ENCODE measurements at places on chromosomes 3 and 15.
A peak's percentile ranks its signal among the peaks of the same experiment; 100 is the strongest.

DNA sequence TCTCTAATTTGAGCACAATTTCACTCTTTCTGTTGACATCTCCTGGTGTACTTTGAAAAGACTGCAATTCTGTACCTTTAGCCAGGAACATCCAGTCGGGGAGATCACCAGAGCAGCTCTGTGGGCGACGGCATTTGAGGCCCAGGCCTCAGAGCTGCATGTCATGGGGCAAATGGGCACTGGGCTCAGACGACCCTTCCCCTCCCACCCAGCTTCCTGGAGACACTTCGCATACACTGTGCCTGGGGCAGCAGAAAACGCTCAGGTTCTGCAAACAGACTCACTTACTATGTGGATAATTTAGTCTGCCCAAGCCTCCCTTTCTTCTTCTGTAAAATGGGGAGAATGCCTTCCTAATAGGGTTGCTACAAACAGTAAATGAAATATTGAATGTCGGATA lies 96.9 kb downstream of the HMG20A start:
- no peak for DNase-seq

- DNase-seq, result no peak
These were observed 1.5 kb upstream of the SPSB4 start for GRCh38 chr3:141049681-141050080.

GRCh38 chr3:5731100-5731499 lies 543.6 kb downstream of the EDEM1 start:
- no peak for DNase-seq

- DNase-seq, result no peak
These were observed 1.3 kb downstream of the SLC28A2 start for GRCh38 chr15:45253330-45253729.

DNA sequence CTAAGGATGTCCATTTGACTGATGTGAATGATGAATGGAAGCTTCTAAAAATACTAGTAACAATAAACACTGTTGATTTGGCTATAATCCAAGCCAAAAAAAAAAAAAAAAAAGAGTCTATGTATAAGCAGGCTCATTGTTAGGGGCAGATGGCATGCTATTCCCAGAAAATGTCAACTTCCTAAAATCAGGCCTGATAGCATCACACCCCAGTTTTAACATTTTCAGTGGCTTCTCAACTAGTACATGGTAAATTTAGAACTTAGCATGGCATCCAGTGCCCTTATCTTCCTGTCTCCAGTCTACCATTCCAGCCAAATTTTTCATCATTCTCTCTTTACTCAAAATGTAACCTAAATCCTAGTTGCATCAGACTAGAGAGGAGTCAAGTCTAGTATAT lies 288.2 kb upstream of the ZNF385D start:
- DNase-seq, result no peak

DNA sequence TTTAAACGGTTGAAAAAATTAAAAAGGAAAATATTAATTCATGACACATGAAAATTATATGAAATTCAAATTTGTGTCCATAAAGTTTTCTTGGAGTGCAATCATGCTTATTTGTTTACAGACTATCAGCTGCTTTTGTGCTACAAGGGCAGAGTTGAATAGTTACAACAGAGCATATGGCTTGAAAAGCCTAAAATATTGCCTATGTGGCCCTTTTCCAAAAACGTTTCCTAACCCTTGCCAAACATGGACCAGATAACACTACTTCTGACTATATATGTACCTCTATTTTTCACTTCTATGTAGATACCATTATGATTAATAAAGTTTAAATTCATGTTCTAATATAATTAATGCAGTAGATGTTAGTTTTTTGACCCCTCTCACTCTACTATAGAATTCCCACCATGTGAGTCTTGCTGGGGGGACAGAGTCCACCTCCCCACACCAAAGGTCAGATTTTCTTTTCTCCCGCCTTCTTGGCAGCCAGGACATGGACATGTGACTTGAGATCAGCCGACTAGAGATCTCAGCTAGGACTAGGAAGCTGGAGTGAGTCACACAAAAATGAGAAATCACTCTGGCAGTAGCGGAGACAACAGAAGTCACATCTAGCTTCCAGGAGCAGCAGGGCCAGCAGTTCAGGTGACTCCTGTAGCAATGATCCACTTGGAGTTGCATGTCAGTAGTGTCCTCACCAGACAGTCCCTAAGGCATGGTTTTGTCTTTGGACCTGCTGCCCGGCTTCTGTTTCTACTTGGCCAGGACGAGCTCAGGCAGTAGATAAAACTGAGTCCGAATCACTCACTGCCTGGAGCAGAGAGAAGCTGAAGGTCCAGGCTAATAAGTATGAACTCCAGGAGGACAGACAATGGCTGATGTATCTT lies 22.4 kb downstream of the CIAO2A start:
- DNase-seq, result no peak

DNA sequence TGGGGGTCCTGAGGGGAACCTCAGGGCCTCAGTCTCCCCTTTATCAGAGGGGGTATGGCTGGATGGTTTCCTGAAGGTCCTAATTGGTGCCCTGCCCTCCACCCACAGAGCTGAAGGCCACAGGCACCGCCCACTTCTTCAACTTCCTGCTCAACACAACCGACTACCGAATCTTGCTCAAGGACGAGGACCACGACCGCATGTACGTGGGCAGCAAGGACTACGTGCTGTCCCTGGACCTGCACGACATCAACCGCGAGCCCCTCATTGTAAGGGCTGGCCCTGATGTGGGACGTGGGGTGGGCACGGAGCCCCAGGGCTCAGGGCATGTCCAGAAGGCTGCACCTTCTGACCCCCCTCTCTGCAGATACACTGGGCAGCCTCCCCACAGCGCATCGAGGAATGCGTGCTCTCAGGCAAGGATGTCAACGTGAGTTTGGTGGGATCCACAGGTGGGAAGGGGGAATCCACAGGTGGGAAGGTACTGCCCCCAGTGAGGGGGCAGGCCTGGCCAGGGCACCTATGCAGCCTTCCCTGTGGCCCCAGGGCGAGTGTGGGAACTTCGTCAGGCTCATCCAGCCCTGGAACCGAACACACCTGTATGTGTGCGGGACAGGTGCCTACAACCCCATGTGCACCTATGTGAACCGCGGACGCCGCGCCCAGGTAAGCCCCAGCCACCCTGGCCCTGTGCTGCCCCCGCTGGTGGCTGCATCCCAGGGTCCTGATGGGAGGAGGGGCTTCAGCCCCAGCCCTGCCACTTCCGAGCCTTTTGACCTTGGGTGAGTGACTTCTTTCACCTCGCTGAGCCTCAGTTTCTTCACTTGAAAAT lies 17.5 kb upstream of the GNAT1 start:
- no peak for DNase-seq

- no peak for DNase-seq
These were observed 292.3 kb upstream of the CADM2 start for GRCh38 chr3:84666468-84666867.

- no peak for DNase-seq
These were observed 53.8 kb downstream of the CDCP1 start for GRCh38 chr3:45092132-45093031.

- DNase-seq, result peak; percentile 61
These were observed 448 bp downstream of the PLXNB1 start for GRCh38 chr3:48429317-48429959.

GRCh38 chr3:154334973-154335420 lies 10.7 kb upstream of the DHX36 start:
- peak; percentile 44 for DNase-seq

DNA sequence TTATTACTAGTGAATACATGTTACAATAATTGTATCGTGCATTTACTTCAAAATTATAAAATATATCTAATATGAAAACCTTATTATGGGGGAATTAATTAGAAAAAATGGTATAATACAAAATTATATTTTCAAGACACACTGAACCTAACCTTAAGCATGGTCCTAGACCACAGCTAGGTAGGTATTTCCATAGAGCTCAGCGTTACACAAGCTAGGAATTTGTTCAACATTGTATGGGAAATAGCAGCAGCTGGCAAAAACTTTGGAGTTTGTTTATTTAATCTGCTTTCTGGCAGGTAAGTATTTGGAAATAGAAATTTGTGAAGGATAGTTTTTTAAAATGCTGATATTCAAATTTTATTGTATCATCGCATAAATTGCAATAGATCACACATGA lies 52.9 kb downstream of the BCHE start:
- no peak for DNase-seq

GRCh38 chr3:103794656-103795055 lies 1359.8 kb downstream of the ZPLD1 start:
- no peak for DNase-seq
